ENCODE measurements at places on chromosomes 12 and 14.

DNA sequence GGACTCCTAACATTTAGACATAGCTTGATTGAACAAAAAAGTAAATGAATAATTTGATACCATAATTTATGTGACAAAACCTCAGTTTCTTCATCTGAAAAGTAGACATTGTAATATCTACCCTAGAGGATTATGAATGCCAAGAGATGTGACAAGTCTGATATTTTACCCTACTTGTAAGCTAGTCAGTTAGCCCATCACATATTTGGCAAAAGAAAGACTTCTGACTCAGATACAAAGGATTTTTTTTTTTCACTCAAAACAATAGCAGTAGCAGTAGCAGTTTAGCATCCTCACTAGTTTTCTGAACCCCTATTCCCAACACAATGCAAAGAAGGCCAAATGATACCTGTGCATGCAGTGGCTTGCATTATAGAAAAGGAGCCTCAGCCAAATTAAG is 377.3 kb upstream of the E2F7 start:
- no peaks in the 10 kb centered on the region for H3K27me3 ChIP-seq
- H3K4me1 ChIP-seq: no peaks in the 10 kb centered on the region
- no peak for DNase-seq
- no peaks in the 10 kb centered on the region for H3K36me3 ChIP-seq

DNA sequence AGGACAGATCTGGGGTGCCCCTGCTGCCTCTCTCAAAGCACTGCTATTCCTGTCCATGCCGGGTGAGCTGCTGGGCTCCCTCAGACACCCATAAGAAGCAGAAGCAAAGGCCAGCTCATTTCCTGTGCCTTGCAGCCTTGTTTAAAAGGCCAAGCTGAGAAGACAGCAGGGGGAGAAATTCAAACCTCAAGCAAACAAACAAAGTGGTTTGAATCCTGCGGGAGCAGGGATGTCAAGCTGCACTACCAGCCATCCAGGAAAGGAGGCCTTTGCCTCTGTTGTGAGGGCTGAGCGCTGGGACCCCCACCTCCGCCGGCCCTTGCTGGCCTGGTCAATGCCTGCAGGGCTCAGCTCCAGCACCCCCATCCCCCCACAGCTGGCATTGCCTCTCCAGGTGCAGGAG is 176.5 kb downstream of the PIWIL1 start:
- H3K4me3 ChIP-seq: no peak overlapping the region
- H3K27me3 ChIP-seq: no peaks in the 10 kb centered on the region
- H3K4me1 ChIP-seq: no peaks in the 10 kb centered on the region
- H3K36me3 ChIP-seq: no peaks in the 10 kb centered on the region

DNA sequence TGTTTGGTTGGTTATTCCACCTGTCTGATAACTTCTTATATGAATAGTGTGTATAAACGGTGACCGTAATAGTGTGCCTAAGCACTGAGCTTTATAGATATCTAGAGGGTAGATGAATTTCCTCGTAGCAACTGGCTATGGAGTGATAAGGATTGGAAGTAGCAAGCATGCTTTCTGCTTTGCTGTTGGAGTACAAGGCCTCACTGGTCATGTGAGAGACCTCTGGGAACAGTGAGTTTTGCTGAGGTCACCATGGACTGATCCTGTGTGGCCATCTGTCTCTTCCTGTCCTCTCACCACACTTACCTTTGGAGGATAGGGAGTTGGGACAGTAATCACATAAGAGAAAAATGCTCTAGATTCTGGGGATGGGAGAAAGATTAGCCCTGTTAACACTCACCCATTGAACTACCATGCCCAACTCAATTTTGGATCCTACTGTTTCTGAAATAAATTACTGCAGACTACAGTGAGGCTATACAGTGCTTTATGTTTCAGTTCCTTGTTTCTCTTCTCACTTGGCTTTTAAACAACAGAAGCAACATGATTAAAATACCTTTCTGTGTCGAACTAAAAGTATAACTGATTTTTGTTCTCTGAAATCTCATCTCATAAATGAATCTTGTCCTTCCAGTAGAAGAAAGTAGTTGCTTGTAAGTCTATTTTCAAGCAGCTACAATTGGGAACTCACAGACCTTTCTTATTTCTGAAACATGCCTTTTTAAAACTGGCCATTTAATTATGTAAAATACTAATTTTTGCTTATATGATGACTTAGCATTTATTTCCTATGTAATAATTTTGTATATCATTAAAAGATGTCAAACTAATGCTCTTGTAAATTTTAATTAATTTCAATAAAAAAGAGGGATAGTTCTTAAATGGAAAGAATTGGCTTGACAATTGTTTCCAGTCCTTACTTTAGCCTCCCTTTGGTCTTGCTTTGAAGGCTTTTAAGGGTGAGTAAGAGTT is 8.3 kb downstream of the TMX1 start:
- no peak overlapping the region for H3K27ac ChIP-seq
- H3K4me1 ChIP-seq: no peaks in the 10 kb centered on the region
- H3K36me3 ChIP-seq: peaks cover 13% of the 10 kb centered on the region
- H3K27me3 ChIP-seq: no peaks in the 10 kb centered on the region

GRCh38 chr14:75158843-75159614 is 17.4 kb downstream of the TMED10 start:
- no peaks in the 10 kb centered on the region for H3K27me3 ChIP-seq
- H3K4me3 ChIP-seq: no peak overlapping the region

DNA sequence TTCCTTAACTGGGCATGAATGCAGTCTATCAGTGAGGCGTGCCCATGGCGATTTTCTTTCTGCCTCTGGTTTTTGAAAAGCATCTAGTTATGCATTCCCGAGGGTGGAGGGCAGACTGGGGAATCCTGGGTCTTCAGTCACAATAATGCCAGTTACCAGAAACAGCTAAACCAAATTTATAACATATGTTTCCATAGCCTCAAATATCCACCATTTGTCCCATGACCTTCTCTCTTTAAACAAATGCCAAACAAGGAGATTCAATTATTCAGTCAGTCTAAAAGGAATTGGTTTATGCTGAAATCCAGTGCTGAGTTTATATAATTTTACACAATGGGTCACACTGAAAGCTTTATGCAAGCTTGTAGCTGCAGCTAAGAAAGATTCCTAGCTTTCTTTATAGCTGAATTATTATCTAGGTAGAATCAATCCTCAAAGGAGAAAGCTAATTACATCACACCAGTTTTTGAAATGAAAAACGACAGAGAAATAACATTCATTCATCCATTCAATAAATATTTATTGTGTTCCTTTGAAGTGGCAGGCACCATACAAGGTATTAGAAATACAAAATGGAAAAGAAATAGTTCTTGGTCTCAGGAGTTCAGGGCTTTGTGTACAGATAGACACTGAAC is 131.3 kb upstream of the RAP1B start:
- H3K27me3 ChIP-seq: no peaks in the 10 kb centered on the region
- DNase-seq: no peak
- no peaks in the 10 kb centered on the region for H3K4me1 ChIP-seq

DNA sequence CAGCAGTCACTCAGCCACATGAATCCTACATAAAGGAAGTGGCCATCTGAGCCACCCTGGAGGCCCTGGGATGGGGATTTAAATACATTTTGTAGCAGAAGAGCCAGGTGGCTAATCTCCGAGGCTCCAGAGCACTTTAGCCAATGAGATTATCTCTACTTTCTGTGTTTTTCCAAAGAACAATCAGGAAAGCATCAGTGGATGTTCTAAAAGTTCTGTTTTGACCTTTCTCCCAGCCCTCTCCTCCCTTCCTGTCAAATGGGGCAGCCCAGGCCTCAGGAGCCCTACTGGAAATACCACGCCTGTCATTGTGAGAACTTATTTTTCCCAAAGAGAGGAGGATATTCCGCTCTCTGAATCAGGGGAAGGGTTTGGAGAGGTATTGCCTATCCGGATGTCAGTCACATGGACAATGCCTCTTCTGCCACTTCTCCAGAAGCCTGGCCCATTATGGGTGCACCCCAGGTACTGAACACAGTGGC is 336.8 kb upstream of the FKBP4 start:
- H3K27me3 ChIP-seq: no peaks in the 10 kb centered on the region
- H3K4me3 ChIP-seq: no peak overlapping the region
- H3K36me3 ChIP-seq: no peaks in the 10 kb centered on the region
- DNase-seq: no peak
- peaks cover 2% of the 10 kb centered on the region for H3K4me1 ChIP-seq
- no peak overlapping the region for H3K27ac ChIP-seq

DNA sequence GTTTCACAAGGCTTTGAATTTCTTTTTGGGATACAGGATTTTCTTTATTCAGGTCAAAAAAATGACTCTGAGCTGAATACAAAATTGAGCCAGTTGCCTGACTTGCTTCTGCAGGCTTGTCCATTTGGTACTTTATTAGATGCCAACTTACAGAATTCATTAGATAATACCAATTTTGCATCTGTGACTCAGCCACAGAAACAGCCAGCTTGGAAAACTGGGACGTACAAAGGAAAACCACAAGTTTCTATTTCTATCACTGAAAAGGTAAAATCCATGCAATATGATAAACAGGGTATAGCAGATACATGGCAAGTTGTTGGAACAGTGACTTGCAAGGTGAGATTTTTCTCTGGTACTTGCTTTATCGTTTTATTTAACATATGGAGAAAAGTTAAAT is 5.8 kb downstream of the AP5M1 start:
- DNase-seq: no peak
- H3K4me3 ChIP-seq: no peak overlapping the region
- no peaks in the 10 kb centered on the region for H3K27me3 ChIP-seq
- peaks cover 6% of the 10 kb centered on the region for H3K4me1 ChIP-seq

All from kidney (tissue), 22 donors.